ENCODE measurements at places on chromosomes 5 and 9.

DNA sequence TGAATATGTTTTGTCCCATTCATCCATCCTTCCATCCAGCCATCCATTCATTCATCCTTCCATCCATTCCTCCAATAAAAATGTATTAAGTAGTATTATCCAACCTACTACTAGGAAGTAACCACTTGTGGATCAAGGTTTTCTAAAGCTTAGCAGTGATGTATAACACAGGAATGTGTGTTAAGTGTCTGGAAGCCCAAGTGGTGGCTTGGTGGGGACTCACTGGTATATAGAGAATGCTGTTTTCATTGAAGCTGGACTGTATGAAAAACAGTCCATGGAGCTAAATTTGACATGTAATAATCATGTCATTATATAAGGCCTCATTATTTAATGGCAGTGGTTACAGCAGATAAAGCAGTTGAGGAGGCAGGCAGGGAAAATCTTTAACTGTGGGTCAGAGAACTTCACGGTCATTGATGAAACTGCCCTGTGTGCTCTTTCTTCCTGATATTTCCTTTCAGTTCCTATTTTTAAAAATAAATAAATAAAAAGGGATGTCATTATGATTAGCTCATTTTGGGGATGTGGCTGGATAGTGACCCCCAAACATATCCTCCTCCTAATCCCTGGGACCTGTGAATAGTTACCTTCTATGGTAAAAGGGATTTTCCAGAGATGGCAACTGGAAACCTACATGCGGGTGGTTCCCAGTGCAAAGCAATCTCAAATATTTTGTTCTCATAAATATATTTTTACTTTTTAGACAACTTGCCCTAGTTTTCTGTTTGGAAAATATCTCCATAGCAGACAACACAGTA lies 82.3 kb downstream of the DAPK1 start:
- DNase-seq = no peak

DNA sequence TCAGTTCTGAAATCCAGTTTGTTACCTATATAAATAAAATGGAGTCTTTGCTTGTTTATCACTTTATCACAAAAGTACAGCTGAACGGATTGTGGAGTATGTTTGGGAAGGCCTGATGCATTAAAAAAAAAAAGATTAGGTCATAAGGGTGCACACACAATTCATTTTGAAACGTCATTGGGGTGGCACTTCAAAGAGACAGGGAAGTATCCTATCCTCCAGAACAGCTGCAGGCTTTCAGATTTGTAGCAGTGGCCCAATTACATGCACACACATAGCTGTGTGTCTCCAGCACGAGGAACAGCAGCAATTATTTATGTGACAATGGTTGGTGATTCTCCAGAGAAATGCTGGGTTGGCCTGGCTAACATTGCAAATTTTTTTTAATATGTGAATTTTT lies 46.8 kb upstream of the FER start:
- DNase-seq = no peak

GRCh38 chr5:132627470-132627869 lies 30.5 kb upstream of the IL13 start:
- DNase-seq = no peak

DNA sequence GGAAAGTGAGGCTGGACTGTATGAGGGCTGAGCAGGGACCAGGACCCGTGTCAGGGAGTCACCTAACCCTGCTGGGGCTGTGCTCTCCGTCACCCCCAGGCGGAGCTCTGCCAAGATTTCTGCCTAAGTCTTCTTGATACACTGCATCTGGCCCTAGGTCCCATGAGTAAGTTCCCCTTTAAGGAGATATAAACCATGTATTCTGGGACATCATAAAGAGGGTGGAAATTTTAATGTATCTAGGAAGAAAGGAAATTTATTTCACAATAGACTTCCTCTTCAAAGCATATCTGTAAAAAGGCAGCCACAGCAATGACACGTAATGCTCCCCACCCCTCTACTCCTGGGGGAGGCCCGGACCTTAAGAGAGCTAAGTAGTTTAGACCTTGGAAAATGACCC lies 183.4 kb downstream of the FBXL7 start:
- DNase-seq = no peak

DNA sequence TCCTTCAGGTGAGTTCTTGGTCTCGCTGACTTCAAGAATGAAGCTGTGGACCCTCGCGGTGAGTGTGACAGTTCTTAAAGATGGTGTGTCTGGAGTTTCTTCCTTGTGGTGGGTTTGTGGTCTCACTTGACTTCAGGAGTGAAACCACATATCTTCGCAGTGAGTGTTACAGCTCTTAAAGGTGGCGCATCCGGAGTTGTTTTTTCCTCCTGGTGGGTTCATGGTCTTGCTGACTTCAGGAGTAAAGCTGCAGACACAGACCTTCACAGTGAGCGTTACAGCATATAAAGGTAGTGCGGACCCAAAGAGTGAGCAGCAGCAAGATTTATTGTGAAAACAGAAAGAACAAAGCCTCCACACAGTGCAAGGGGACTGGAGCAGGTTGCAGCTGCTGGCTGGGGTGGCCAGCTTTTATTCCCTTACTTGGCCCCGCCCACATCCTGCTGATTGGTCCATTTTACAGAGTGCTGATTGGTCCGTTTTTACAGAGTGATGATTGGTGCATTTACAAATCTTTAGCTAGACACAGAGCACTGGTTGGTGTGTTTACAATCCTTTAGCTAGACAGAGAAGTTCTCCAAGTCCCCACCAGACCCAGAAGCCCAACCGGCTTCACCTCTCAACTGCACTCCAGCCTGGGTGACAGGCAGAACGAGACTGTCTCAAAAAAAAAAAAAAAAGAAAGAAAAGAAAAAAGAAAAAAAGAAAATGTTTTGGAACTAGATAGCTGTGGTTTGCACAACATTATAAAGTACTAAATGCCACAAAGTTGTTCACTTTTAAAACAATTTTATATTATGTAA lies 9.1 kb upstream of the ERMP1 start:
- DNase-seq = peak; percentile 75

DNA sequence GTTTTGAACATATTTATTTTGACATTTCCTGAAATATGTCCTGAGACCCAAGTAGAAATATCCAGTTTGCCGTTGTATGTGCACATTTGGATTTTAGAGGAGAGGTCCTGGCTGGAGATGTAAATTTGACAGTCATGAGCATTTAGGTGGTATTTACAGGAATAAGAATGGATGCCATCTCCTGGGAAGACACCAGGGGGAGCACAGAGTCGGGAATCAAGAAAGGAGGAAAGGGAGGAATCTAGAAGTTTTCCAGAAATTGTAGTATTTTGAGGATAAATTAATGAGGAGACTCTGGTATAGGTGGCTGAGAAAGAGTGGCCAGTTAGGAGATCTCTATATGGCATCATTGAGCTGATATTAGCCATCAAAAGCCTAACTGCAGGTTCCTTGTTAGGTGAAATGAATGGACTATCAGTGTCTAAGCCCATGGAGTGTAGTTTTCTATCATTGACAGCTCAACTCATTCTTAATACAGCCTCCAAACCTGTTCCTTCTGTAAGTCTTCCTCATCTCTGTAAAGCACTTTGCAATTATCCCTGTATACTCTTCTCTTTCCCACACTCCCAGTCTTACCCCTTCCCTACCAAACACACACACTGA lies 7.2 kb downstream of the GAPT start:
- DNase-seq = no peak

GRCh38 chr5:125199373-125199772 lies 452.9 kb upstream of the ZNF608 start:
- DNase-seq = no peak

- no peak for DNase-seq
These were observed 187.2 kb downstream of the GNA14 start for GRCh38 chr9:77460938-77461337.

DNA sequence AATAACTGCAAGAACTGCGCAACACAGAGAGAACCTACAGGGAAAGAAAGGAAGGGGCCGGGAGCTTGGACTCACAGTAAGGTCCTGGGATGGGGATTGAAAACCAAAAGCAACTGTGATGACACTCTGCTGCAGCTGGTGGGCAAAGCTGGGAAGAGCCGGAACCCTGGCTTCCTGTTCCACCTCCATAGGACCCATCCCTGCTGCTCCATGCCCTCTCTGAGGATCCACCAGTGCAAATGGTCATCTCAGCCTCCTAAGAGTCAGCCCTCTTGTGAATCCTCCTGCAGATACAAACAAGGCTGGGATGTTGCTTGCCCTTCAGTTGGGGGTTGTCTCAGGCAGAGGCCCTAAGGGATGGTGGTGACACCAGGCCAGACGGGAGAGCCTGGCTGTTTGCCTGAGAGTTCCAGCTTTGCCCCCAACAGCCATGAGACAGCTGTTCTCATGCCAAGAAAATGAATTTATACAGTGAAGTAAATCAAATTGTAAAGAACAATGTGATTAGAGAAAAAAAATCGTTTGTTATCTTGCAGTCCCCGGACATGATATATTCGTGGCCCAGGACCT lies 90.8 kb downstream of the TENT4A start:
- DNase-seq = no peak

- no peak for DNase-seq
These were observed 105.8 kb downstream of the TTLL11 start for GRCh38 chr9:121987314-121987713.

- DNase-seq = no peak
These were observed 138.9 kb upstream of the CDKN2B start for GRCh38 chr9:22147813-22148527.

- DNase-seq = no peak
These were observed 26.9 kb upstream of the MEGF9 start for GRCh38 chr9:120741191-120741590.

GRCh38 chr9:122420315-122420714 lies 49.5 kb downstream of the PTGS1 start:
- DNase-seq = no peak

GRCh38 chr5:105350486-105351140 lies 1788.0 kb upstream of the NUDT12 start:
- DNase-seq = no peak

- no peak for DNase-seq
These were observed 46.7 kb downstream of the MYO10 start for GRCh38 chr5:16889203-16889971.

DNA sequence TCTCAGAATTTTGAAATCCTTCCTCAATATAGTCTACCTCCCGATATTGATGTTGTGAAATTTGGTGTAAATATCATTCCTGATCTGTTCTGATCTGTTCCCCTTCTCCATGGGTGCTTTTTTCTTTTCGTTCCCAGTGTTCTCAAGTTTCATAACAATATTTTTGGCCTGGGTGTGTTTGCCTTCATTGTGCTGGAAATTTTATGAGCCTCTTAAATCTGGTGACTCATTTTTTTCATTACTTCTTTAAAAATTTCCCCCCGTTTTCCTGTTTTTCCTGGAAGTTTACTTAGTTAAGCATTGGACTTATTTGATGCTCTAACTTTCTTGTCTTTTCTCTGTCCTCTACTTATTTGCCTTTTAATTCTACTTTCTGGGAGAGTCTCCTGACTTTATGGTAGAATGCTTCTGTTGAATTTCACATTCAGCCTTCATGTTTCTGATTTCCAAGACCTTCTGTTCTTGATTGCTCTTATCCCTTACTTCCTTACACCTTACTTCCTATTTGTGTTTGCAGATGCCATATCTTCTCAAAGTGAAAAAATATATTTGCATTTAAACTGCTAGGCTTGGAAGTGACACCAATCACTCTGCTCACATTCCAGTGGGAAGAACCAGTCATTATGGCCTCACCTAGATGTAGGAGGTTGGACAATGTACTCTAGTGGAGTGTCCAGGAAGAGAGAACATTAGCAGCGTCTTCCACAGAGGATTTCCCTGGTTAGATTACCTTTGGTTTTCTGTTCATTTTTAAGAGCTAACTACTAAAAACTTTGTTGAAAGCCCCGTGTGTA lies 441.9 kb downstream of the ARHGEF28 start:
- DNase-seq = no peak

GRCh38 chr5:2282893-2283292 lies 400.2 kb upstream of the IRX4 start:
- no peak for DNase-seq

GRCh38 chr9:121509180-121509579 lies 9.5 kb upstream of the GGTA1 start:
- DNase-seq = no peak

DNA sequence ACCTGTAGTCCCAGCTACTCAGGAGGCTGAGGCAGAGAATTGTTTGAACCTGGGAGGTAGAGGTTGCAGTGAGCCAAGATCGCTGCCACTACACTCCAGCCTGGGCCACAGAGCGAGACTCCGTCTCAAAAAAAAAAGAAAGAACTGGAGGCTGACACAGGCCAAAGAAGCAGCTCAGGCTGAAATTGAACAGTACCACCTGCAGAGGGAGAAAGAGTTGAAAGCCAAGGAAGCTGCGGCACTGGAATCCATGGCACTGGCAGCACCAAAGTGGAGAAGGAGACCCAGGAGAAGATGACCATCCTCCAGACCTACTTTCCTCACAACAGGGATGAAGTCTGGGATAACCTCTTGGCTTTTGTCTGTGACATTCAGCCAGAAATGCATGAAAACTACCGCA lies 11.3 kb upstream of the TMEM141 start:
- DNase-seq = no peak

- no peak for DNase-seq
These were observed 367.7 kb downstream of the CDK5RAP2 start for GRCh38 chr9:120212153-120212852.

GRCh38 chr9:136368190-136368589 lies 4.6 kb upstream of the DNLZ start:
- DNase-seq = no peak

GRCh38 chr9:16344343-16344742 lies 526.1 kb downstream of the BNC2 start:
- DNase-seq = no peak

DNA sequence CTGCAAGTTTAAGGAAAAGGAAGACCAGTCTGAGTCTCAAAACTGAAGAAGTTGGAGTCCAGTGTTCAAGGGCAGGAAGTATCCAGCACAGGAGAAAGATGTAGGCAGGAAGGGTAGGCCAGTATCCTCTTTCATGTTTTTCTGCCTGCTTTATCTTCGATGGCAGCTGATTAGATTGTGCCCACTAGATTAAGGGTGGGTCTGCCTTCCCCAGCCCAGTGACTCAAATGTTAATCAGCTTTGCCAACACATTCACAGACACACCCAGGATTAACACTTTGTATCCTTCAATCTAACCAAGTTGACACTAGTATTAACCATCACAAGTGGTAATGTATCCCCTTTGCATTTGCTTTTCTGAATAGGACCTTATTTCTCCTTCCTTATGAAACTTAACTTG lies 535.9 kb upstream of the FTMT start:
- DNase-seq = no peak

- DNase-seq = peak; percentile 78
These were observed 30.1 kb downstream of the QRFP start for GRCh38 chr9:130866474-130866965.

GRCh38 chr5:100760688-100761087 lies 142.4 kb downstream of the ST8SIA4 start:
- DNase-seq = no peak

DNA sequence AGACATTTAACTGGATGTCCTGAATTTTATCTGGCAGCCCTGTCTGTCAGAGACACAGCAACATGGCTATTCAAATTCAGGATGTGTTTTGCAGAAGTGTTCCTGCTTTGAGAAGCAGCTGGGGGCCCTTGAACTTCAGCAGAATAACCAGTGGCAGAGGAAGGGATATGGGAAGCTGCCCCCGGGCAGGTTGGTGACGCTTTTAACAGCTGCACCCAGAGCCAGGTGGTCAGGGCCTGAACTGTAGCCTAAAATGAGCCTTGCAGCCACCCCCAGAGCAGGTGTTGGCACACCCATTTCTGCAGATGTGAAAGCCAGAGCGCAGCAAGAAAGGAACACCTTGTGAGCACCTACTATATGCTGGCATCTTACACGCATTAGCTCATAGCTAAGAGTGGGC lies 128.7 kb upstream of the BOD1 start:
- DNase-seq = no peak

All from activated effector memory CD4-positive, alpha-beta T cell treated with anti-CD3 and anti-CD28 coated beads, Interleukin-2, amount 50 U/mL, for 16 hours (primary cell).